BE2C (cell line): ENCODE measurements at places on chromosomes 13 and 19.

DNA sequence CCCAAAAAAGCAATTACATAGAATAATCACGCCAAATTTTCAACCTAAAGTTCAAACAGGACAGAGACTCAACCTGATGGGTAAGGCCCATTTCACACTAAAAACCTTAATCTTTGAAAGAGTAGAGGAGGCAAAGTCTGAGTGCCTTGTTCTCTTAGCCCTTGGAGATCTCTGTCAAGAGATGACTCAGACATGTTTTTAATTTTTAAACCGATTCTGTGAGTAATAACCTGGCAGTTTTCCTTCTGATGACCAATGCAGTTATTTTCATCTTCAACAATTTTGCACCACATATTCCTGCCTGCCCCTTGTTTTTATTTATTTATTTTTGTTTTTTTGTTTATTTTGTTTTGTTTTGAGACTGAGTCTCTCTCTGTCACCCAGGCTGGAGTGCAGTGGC, 11.5 kb upstream of the TNFSF9 start:
- no peak for DNase-seq

DNA sequence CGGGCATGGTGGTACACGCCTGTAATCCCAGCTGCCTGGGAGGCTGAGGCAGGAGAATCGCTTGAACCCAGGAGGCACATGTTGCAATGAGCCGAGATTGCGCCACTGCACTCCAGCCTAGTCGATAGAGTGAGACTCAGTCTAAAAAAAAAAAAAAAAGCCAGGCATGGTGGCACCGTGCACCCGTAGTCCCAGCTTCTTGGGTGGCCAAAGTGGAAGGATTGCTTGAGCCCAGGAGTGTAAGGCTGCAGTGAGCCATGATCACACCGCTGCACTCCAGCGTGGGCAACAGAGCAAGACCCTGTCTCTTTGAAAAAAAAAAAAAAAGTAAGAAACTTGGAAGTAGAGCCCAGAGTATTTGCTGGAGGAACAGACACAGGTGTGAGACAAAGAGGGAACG, 27.7 kb downstream of the CCDC8 start:
- DNase-seq, result no peak

GRCh38 chr19:55472463-55472862, 4.0 kb upstream of the ZNF628 start:
- DNase-seq, result no peak

GRCh38 chr19:30888937-30889336, 460.3 kb downstream of the TSHZ3 start:
- DNase-seq, result no peak

DNA sequence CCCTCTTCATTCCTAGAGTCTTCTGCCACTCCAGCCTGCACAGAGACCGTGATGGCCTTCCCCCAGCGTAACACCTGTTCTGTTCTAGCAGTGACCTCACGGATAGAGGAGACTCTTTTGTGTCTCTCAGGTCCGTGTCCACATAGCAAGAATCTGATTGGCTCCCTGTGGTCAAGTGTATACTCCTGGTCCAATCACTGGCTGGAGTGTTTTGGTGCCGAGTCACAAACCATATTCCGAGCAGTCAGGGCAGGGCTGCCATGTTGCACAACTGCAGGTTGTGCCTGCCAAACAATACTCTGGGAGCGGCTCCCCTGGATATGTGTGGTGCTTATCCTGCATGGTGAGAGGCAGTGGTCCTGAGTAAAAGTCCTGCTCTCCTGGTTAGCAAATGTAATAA, 402.4 kb downstream of the KCNRG start:
- no peak for DNase-seq

DNA sequence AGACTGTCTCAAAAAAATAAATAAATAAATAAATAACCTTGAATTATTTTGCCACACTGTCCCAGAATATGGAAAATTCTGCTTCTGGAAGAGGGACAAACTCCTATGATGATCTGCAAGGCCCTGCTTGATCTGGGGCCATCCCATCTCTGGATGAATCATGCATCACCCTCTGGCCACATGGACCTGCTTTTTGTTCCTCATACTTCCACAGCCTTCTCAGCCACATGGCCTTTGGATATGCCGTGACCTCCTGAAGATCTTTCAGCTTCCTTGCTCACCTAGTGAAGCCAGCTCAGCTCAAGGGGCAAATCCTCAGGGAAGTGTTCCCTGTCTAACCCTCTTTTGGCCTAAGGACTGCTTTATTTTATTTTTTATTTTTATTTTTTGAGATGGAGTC, 10.3 kb downstream of the IER2 start:
- no peak for DNase-seq
